ENCODE measurements at places on chromosomes 16 and 17. TPM values are rescaled to one million over a fixed set of nuclear protein-coding genes. Genes with fewer than 3 reads are reported as not detected.

The TERB1 gene
- total RNA-seq: not detected

The C16orf92 gene
- not detected for total RNA-seq

The NOL3 gene
- 139 TPM for total RNA-seq

The TMEM132E gene
- total RNA-seq: not detected

The ZNF286A gene
- 29.7 TPM for total RNA-seq

DNA sequence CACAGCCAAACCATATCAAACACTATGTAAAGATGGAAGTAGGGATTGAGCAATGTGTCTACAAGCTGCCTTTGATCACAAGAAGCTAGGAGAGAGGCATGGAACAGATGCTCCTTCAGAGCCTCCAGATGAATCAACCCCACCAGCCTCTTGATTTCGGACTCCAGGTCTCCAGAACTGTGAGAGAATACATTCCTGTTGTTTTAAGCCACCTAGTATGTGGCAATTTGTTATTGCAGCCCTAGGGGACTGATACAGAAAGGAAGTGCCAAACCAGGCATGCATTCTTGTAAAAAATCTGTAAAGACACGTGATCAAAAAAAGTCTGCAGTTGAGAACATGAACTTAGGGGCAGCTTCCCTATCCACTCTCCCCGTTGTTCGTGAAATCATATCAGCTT, 91.1 kb downstream of the C17orf67 start:
- no peak for DNase-seq

DNA sequence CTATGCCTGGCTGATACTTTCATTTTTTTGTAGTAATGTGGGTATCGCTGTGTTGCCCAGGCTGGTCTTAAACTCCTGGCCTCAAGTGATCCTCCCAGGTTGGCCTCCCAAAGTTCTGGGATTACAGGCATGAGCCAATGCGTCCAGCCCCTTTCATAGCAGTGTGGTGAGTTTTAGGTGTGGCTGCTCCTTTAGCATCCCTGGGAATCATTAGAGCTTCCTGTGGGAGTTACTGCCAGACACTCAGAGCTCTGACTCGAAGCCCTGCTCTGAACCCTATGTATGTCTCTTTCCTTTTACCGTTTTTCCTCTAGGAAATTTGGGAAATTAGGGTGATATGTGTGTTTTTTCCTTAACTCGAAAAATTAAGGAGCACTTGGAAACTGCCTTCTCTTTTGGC, 44.5 kb downstream of the NDE1 start:
- no peak for DNase-seq

GRCh38 chr16:77213542-77214106, 14.4 kb downstream of the SYCE1L start:
- DNase-seq: no peak

DNA sequence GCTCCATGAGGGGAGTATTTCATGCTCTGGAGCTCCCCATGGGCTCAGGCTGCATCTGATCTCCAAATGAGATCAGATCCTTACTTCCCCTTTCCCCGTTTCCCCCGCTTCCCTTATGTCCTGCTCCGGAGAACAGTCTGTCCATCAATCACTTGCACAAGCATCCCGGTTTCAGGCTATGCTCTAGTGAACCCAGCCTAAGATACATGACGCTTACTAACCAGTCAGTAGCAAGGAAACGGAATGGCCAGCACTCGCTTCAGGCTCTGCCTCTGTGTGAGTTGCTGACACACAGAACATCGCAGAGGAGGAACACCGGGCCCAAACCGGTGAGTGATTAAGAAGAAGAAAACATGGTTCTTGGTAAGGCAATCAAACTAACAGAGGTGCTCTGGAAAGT, 9.4 kb upstream of the ATP5MC1 start:
- no peak for DNase-seq

GRCh38 chr16:87834668-87835473, 34.4 kb downstream of the SLC7A5 start:
- no peak for DNase-seq

DNA sequence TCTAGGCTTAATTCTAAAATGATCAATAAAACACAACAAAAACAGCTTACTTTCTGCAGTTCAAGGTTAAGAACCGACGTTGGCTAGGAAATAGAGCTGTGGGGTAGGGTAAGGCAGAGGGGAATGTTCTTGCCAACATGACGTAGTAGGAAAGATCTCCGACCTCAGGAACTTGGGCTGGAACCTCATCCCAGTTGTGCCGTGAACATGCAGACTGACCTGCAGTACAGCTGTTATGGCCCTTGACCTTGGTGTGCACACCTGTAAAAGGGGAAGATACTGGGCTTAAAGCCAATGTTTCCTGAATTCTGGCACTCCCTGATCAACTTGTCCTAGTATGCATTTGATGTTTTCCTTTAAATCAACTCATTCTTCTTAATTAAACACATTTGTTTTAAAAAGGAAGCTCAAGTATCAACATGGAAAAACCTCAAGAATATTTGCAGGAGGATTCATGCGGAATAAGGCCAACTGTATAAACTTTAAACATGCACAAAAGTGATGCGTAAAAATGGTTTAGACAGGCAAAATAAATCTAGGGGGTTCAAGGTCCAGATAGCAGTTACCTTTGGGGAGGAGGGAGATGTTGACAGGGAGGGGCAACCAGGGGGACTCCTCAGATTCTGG, 14.2 kb upstream of the SLC6A2 start:
- no peak for DNase-seq

DNA sequence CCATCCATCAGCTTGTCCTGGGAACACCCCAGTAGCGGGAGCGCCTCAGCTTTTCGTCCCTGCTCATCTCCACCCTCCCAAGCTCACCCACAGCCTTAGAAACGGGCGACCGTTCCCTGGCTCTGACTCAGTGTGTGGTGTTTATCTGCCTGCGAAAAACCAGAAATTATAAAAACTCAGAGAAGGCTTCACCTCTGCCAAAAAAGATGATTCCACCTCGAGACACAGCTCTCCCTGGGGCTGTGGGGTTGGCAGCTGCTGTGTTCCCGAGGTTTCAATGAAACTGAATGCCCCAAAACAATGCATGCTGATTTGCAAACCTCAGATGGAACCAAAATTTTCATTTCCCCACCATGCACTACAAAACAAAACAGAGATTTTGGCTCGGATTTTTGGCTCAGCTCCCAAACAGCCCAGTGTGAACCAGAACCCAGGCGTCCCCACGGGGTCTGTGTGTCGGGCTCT, 62.4 kb upstream of the MED9 start:
- DNase-seq: no peak

DNA sequence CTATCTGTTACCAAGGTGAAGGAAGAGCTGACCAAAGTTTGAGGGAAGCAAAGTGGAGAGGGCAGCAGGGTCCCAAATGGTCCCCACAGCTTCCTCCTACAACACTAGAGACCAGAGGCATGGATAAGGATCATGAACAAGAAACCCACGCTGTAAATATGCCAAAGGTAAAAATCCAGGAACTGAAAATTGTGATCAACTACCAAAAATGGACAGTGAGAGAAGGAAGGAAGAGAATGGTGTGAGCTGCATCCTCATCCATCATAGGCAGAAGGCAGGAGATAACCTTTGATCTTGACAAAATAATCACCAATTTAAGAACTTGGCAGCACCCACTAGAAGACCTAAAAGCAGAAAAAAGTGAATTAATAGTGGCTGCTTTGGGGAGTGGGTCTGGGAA, 66.2 kb downstream of the CYTH1 start:
- no peak for DNase-seq

DNA sequence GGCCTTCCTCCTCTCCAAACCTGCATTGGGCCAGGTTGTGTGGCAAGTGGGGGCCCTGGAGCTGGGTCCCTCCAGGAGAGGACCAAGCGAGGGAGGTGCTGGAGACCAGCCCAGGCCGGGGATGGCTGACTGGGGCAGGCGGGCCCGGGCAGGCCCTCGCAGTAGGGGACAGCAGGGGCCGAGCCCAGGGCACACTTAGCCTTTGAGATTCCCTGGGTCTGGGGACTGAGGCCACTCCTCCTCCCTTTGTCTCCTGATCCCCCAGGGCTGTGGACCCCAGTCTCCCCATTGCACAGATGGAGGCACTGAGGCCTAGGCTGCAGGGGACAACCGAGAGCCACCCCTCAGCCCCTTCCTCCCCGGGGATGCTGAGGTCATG, 5.2 kb downstream of the FOXJ1 start:
- no peak for DNase-seq

DNA sequence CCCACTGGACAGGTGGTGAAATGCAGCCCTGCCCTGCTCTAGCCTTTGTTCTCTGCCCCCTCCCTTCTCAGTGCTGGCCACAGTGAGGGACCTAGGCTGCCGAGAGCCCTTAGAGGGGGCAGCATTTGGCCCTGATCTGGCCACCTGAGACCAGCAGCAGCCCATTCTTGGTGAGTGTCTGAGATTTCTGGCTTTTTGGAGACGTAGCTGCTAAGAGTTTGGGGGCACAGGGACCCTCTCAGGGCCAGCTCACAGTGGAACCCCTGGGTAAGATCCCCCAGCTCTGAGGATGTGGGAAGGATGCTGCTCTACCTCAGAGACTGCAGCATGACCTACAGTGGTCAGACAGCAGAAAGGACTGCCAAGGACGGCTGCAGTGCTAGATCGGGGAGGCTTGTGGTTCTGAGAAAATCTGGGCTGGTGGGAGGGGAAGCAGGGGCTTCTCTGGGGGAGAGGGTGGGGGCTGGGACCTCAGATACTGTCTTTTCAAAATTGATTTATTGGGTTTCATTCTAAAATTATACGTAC, 13.3 kb downstream of the GRB7 start:
- no peak for DNase-seq

DNA sequence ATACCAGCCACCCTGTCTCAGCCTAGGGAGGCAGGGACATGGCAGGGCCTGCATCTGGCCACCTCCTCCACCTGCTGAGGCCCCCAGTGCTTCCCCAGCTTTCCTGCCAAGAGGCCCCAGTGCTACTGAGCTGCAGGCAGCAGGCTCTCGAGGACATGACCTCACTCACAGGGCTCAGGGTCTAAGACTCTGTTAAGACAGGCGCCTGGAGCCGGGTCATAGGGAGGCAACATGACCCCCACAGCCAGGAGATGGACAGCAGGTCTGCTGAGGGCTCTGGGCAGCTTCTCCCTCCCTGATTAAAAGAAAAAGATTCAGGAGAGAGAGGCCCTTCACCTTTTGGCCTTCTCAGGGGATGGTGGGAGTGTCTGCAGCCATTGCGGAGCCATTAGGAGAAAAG, 23.2 kb upstream of the FASN start:
- no peak for DNase-seq

DNA sequence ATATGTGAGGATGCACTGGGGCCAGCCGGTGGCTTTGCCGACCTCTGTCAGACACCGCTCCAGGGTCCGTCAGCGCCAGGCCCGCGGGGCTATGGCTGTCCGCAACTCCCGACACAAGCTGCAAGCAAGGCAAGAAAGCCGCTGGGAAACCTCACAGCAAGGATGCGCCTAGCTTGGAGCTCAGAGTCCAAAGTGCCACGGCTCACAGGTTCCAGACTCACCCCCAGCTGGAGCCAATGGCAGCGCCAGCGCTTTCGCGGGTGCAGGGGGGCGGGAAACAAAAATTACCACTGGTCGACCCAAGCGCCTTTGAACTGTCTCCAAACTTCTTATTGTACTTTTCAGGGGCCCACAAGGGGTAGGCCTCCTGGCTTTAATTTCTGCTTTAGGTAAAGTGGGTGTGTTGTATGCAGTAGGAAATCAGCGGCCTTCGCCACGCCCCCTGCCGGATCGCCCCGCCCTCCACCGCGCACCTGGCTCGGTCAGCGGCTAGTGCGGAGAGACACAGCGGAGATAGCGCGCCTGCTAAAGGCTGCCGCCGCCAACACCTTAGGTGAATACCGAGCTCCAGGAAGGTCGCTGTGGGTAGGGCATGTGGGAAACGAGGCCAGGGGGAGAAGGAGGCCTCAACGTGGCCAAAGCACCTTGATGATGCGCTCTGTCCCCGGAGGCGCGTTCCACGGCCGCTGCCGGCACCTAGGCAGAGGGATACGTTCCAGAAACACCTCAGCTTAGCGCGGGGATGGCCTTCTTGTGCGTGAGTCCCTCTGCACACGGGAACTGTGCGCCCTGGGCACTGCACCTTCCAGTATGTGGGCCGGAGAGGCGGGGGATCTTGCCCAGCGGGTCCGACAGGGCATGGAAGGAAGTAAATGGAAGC, 61.0 kb upstream of the RBL2 start:
- DNase-seq: peak; percentile 30

DNA sequence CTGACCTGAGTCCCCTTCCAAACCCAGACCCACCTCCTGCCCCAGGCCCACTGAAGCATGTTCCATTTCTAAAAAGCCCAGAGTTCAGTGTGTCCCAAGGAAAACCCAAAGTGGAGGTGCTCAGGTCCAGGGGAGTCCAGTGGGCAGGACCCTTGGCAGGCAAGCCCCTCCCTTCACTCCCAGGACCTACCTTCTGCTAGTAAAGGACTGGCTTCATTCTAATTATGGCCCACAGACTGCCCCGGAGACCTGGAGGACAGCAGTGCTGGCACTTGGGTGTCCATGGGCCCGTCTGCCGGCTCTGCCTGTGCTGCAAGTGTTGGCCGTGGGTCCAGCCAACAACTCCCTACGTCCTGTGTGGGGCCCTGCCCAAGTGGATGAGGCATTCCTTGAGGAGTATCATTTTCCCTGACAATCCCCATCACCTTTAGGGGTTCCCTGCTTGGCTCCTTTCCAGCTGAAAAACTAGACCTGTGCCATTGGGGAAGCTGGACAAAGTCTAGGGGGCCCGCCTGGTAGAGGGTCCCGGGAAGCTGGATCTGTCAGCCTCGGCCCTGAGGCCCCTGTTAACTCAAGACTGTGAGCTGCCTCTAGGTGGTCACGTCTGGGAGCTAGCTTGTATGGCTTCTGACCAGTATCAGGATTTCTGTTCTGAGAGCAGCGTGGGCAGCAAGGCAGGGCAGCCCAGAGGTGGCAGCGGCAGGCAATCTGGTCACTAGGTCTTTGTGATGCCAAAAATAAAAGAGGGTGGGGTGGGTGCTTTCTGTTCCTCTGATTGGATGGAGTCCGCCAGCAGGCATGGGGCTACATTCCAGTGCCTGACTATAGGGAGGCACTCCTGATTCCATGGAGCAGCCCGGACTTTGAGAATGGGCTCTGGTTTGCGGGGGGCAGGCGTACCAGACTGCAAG, 8.2 kb downstream of the CBX2 start:
- DNase-seq: no peak

DNA sequence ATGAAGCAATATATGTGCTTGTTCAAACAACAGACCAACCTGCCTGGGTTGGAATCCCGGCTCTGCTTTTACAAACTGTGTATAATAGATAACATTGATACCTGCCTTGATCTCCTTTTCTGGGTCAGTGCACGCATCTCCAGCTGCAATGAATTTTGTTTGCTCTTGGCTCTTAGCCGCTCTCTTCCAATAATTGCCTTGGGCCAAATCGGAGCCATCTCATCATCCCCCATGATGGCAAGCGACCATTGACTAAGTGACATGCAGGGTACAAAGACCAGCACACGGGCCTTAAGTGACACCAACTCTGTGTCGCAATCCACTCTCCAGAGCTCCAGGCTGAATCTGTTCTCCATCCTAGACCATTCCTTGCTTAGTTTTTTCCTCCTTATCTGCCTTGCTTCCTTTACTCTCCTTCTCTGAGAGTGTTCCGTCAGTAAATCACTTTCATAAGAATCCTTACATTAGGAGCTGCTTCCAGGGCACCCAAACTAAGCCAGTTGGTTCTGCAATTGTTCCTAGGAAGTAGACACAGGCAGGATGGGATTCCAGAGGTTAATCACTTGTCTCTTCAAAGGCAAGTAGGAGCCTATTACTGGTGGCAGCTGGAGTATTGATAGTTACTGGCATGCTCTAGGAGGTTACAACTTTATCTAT, 134.2 kb downstream of the ABCA8 start:
- DNase-seq: no peak

- no peak for DNase-seq
These were observed 2.8 kb upstream of the ATXN2L start for GRCh38 chr16:28820016-28820415.
